ENCODE measurements at places on chromosomes 3 and 15.

DNA sequence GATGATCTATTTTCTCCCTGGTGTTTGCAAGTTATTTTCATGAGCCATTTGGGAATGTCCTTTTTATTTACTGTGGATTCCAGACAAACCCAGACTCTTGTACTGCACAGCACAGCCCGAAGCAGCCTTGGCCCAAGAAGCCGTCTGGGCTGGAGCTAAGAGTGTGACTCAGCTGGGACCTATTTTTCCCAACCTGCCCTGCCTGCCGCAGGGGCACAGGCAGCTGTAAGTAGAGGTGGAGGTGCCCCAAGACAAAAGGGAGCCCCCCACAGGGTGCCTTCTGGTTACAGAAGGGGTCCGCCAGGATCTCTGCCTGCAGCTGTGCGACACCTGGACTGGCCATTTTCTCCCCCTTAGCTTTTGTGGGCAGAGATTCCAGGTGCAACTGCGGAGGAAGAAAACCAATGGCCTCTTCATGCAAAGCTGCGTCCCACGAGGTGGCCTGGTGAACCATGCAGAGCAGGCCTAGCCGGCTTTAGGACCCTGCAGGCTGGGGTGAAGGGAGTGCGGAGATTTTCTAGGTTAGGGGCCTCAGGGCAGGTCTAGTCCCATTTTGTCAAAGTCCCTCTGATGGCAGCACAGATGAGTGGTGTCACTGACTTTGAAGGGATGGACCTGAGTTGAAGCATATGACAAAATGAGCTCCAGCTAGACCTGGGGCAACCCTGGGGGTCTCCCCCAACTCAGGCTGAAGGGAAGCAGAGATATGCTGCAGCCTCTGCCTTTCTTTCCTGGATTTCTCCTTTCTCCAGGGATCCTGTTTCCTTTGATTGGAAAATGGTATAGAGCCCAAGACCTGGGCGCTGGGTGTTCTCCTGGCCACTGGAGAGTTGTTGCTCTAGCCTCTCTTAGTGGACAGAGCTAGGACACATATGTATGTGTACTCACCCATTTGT, 131.2 kb downstream of the KLF13 start:
- DNase-seq, result no peak

DNA sequence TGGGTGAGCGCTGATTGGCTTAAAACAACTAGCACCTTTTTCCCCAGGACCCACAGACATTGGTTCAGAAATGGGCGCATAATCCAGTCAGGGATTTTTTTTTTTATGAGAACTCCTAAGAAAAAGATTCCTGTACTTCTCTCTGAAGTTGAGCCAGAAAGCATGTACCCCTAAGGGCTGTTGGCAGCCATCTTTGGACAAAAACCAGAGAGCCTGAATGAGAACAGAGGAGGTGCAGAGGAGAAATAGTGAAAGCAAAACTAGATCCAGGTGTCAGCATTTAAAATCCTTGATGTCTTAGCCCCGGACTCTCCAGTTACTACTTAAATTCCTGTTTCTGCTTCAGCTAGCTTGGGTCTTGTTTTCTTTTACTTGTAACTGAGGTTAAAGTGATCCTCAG, 1.9 kb upstream of the SLC27A2 start:
- DNase-seq, result no peak

DNA sequence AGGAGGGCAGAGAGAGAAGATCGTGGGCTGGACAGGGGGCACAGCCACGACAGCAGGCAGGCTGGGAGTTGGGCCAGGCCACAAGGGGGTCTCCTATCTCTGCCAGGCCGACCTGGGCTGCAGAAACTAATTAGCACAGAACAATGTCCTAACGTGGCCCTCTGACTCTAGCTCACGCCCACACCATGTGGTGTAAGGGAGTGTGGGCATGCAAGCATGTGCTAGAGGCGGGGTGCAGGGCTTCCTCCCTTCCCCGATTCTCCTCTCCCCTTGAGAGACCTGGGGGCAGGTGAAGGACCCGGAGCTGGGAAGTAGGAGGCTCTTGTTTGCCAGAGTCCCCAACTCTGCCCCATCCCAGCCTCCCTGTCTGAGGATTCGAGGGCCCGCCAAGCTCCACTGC, 65.5 kb downstream of the LINGO1 start:
- DNase-seq, result no peak

- DNase-seq, result no peak
Measured at GRCh38 chr3:10149226-10149625, 7.6 kb downstream of the VHL start.

GRCh38 chr3:106860182-106860581, 517.1 kb upstream of the CCDC54 start:
- no peak for DNase-seq

DNA sequence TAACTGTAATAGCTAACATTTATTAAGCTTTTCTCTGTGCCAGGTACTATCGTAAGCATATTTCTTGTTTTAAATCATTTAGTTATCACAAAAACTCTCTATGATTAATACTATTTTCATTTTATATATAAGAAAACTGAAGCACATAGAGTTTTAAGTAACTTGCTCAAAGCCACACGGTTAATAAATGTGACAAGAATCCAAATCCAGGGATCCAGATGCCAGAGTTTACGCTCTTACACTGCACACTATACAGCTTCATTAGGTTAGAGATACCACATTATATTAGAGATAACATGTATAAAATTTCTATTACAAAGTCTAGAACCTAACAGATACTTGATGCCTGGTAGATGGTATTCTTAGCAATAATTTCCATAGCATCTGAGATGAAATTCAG, 265.2 kb downstream of the SHOX2 start:
- no peak for DNase-seq

DNA sequence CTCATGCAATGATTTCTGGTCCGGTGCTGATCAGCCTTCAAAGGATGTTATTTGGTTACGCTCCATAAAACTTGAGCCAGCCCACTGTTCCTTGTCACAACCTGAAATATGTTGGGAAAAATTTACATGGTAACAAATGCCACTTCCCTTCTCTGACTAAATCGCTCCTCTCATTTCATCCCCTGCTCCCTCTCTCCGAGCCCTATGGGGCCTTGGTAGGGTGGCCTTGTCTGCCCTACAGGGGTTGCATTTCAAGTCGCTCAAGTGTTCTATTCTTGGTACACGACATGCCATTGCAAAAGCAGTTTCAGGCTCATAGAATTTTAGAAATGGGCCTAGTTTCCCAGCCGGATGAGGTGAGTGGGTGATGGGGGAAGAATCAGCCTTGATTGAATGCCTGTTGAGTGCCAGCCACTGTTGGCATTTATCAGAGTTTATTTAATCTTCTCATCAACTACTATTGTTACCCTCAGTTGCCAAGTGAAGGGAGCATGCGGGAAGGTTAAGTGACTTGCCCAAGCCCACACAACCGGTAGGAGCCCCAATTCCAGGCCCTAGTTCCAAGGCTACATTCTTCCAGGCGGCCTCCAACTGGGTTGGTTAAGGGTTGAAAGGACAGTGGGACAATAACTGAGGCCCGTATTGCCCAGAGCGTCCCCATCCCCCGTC, 961 bp upstream of the ABHD2 start:
- no peak for DNase-seq

- no peak for DNase-seq
Measured at GRCh38 chr15:77144026-77144425, 73.1 kb upstream of the TSPAN3 start.
